ENCODE measurements at places on chromosomes 11 and 22.

GRCh38 chr11:131723088-131723487 lies 352.7 kb downstream of the NTM start:
- no peak overlapping the region for H3K27ac ChIP-seq
- H3K4me1 ChIP-seq, result no peaks in the 10 kb centered on the region
- no peaks in the 10 kb centered on the region for H3K36me3 ChIP-seq

DNA sequence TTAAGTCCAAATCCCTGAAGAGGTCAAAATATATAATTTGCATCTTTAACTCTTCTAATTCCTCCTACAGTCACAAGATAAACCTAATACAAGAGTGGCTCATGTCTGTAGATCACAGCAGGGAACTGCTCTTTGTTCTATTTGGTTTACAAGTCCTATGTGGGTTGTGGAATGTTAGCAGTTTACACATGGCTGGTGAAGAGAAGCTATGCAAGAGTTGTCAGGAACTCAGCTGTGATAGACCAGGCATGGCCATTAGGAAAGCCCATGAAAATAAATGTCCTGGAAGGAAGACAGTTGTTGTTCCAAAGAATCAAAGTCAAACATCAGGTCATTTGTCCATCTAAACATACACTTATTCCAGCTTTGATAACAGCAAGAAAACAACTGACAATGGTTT lies 312.4 kb upstream of the PITPNB start:
- no peak overlapping the region for H3K27ac ChIP-seq
- no peaks in the 10 kb centered on the region for H3K36me3 ChIP-seq
- no peak for DNase-seq
- H3K27me3 ChIP-seq, result peaks cover 5% of the 10 kb centered on the region

DNA sequence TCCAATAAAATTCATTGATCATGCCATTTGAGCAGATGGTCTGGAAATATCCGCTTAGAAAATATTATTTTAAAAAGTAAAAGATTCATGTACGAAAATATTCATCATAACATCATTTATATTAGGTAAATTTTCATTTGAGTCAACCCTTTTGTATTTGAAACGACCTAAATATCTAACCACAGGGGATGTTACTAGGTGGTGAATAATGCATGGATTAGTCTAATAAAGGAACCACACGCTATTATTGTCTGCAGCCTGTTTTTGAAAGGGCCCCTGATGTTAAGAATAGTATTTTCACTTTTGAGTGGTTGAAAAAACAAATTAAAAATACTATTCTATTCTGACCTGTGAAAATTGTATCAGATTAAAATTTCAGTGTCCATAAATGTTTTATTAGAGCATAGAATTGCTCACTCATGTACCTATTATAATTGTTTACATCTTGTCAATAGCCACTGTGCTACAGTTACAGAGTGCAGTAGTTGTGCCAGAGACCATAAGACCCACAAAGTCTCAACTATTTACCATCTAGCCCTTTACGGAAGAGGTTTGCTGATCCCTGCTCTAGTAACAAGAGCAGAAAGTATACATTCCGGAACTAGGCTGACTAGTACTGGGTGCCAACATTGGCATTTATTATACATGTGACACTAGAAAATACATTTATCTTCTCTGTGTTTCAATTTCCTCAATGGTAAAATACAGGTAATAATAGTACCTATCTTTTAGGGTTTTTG lies 176.1 kb downstream of the LRRC4C start:
- DNase-seq, result no peak
- H3K4me3 ChIP-seq, result no peak overlapping the region
- H3K27ac ChIP-seq, result no peak overlapping the region
- H3K4me1 ChIP-seq, result no peaks in the 10 kb centered on the region
- no peaks in the 10 kb centered on the region for H3K27me3 ChIP-seq

GRCh38 chr22:26442086-26442756 lies 13.2 kb downstream of the ASPHD2 start:
- H3K4me1 ChIP-seq, result peaks cover 15% of the 10 kb centered on the region
- no peaks in the 10 kb centered on the region for H3K27me3 ChIP-seq
- DNase-seq, result no peak
- no peak overlapping the region for H3K27ac ChIP-seq
- peaks cover 22% of the 10 kb centered on the region for H3K36me3 ChIP-seq

DNA sequence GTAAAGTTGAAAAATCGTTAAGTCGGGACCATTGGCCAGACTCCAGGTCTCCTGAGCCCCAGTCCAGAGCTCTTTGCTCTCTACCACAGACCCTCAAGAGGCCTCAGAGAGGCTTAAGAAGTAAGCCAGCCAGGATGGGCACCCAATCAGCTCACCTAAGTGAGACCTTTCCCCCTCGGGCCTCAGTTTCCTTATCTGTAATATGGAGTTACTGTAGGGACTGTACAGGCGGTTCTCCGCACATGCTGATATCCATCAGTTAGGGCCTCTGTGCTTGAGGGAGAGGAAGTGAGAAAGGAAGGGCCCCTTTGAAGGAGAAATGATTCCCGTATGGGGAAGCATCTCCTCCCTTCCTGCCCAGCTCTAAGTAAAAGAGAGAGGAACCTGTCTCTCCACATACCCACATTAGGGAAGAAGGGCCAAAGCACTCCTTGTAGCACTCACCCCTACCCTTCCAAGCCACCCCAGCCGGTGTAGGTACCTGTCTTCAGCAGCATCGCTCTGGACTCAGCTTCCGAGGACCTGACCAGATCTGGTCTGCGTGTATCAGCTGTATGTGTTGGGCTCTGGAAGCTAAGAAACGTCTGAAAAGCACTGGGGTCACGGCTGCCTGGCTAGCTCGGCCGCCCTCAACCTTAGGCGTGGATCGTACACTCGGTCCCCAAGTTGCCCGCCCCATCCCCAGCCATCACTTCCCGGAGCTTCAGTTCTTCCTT lies 653 bp downstream of the NAGA start:
- peak overlapping the region; percentile 94 for H3K27ac ChIP-seq
- peaks cover 2% of the 10 kb centered on the region for H3K27me3 ChIP-seq
- H3K4me1 ChIP-seq, result peaks cover 54% of the 10 kb centered on the region
- H3K36me3 ChIP-seq, result peaks cover 20% of the 10 kb centered on the region

DNA sequence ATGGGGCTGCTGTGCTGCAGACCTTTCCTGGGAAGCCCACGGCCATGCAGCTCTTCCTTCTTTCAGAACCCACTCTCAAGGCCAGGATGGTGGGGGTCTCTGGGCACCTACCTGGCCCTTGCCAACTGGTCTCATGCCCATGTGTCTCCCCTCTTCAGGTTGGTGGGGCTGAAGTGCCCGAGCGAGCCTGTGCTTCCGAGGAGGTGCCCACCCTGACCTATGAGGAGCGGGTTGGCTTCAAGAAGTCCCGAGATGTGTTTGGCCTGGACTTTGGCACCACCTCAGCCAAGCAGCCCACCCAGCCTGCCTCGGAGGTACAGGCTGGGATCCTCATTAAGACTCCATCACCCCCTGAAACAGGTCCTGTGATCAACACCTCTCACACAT lies 9.9 kb downstream of the THAP7 start:
- DNase-seq, result no peak
- no peaks in the 10 kb centered on the region for H3K4me1 ChIP-seq
- peaks cover 12% of the 10 kb centered on the region for H3K36me3 ChIP-seq
- H3K27me3 ChIP-seq, result no peaks in the 10 kb centered on the region
- H3K27ac ChIP-seq, result no peak overlapping the region

GRCh38 chr11:19349340-19350025 lies 108.7 kb upstream of the E2F8 start:
- peaks cover 6% of the 10 kb centered on the region for H3K4me1 ChIP-seq
- no peak overlapping the region for H3K27ac ChIP-seq
- H3K36me3 ChIP-seq, result no peaks in the 10 kb centered on the region
- H3K27me3 ChIP-seq, result peaks cover 42% of the 10 kb centered on the region

- DNase-seq, result no peak
- H3K27me3 ChIP-seq, result no peaks in the 10 kb centered on the region
- H3K4me3 ChIP-seq, result peak overlapping the region; percentile 68
These were observed 21.4 kb downstream of the CD6 start for GRCh38 chr11:60992842-60993409.

DNA sequence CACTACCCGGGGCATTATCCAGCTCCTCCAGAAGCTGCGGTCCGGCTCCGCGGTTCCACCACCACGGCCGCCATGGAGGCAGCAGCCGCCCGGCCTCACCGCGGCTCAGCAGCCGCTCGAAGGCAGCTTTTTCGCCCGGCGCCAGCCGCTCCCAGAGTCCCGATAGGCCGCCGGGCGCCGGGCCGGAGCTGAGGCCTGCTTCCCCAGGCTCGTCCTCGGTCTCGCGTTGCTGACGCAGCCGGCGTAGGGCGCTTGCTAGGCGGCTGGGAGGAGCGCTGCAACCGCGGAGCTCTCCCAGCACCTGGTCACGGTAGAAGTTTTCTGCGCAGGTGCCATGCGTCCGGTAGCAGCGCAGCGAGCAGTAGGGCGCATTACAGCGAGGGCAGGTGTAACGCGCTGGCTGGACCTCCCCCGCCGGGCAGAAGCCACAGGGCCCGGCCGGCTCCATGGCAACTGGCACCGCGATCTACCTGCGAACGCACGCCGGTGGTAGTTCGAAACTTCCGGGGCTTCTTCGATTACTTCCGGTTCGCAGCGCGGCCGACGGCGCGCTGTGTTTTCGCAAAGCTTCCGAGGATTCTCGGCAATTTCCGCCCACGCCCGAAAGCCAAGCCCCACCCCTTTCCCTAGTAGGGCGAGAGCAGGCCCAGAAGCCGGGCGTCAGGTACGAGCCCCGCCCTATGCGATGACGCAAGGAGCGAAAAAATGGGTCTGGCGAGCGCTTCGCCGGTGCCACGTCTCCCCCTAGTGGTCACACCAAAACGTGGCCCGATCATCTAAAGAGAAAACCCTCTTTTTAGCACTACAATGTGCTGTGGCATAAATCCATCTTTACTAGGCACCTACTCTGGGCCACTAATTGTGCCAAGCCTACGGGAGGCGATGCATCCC lies at the start of gene ZNHIT2:
Gene ZNHIT2, minus strand, starts transcription at position 496 of the 891 bp plus-strand sequence. Its CDS starts 48 bp downstream, at position 448.
- H3K4me3 ChIP-seq, result peak within 1 kb of the TSS; percentile 90
- H3K27ac ChIP-seq, result peak within 1 kb of the TSS; percentile 93
- peaks cover 52% of the 10 kb centered on the region for H3K4me1 ChIP-seq
- no peaks in the 10 kb centered on the region for H3K27me3 ChIP-seq

DNA sequence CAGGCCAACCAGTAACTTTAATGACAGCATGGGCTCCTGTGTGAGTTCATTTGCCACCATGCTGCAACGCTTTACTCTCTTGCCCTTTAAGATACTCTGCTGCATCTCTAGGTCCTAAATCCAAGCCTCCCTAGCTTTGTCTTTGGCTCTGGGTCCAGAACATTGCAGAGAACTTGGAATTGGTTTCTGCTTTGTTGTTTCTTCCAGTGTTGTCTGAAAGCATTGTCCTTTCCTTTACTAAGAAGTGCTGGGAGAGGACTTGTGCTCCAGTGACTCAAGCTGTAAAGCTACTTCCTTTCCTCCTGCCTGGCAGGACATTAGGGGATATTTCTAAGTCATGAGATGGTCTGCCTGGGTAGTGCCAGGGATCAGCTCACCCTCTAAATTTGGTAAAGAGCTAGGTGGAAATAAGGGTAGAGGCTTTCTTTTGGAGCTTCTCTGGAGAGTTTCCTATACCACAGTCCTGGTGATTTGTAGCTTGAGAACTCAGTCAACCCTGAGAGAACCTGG lies 202.5 kb upstream of the CADM1 start:
- H3K4me1 ChIP-seq, result no peaks in the 10 kb centered on the region
- DNase-seq, result no peak
- H3K36me3 ChIP-seq, result no peaks in the 10 kb centered on the region
- H3K4me3 ChIP-seq, result no peak overlapping the region

GRCh38 chr11:17927041-17927440 lies 85.8 kb downstream of the SERGEF start:
- no peak overlapping the region for H3K27ac ChIP-seq
- peaks cover 7% of the 10 kb centered on the region for H3K36me3 ChIP-seq
- H3K4me3 ChIP-seq, result no peak overlapping the region
- no peaks in the 10 kb centered on the region for H3K4me1 ChIP-seq
- DNase-seq, result no peak

DNA sequence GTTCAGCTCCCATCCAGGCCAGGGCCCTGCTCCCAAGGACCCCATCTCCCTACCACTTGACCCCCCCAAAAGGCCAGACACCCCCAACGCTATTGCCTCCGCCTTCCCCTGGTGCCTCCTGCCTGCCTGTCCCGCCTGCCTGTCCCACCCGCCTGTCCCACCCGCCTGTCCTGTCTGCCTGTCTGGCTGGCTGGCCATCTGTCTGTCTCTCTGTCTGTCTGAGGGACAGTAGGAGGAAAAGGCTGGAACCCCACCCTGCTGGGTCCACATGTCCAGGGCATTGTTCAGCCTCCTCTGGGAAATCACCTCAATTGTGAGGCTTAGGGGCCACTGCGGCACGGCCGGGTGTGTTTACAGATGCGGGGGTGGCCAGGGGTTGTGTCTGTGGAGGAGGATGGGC lies 25.3 kb upstream of the CBX7 start:
- no peak overlapping the region for H3K4me3 ChIP-seq
- H3K27me3 ChIP-seq, result peaks cover 3% of the 10 kb centered on the region
- DNase-seq, result no peak
- H3K36me3 ChIP-seq, result no peaks in the 10 kb centered on the region

DNA sequence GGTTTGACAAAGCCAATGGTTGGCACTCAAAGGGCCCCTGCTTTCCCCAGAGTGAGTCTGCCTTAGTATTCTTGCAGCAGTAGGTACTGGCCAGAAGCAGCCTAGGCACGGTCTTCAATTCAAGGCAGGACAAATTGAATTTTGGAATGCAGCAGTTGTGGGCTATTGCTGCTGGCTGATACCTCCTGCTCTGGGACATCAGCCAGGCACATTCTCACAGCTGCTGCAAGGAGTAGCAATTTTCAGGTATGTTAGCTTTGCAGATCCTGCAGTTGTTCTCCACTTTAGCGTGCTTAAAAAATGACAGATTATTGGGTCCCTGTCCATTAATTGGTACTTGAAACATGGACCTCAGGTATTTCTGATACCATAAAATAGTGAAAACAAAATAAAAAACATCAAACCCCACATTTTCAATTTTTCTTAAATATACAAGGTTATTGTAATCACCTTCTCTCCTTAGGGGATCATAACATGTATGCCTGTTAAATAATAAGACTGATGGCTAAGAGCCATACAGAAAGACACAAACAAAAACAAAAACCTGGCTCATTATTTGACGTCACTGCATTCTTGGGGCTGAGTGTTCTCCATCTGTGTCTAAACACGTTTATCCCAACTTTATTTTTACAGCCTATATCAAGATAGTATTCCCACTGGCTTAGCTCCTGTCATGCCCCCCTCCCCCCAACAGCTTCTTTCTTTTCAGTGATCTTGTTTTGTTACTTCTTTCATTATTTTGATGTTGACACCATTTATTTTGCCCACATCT lies 85.1 kb upstream of the CARD18 start:
- H3K36me3 ChIP-seq, result no peaks in the 10 kb centered on the region
- no peak for DNase-seq
- H3K27ac ChIP-seq, result no peak overlapping the region
- no peak overlapping the region for H3K4me3 ChIP-seq

GRCh38 chr22:45281010-45281409 lies 3.7 kb upstream of the UPK3A start:
- no peak overlapping the region for H3K27ac ChIP-seq
- DNase-seq, result no peak
- no peak overlapping the region for H3K4me3 ChIP-seq
- no peaks in the 10 kb centered on the region for H3K36me3 ChIP-seq
- peaks cover 20% of the 10 kb centered on the region for H3K27me3 ChIP-seq
